ENCODE measurements at places on chromosomes 16 and 17. TPM values are rescaled to one million over a fixed set of nuclear protein-coding genes. Genes with fewer than 3 reads are reported as not detected.

The NOG gene
- total RNA-seq, result 19.1 TPM

- DNase-seq, result no peak
Measured at GRCh38 chr17:39622380-39623006, 4.3 kb upstream of the PPP1R1B start.

GRCh38 chr17:7079581-7080455, at the start of gene CLEC10A:
Gene CLEC10A, minus strand, starts transcription at chr17:7080251. Its CDS starts 1,439 bp downstream, at chr17:7078812.
- DNase-seq, result no peak

DNA sequence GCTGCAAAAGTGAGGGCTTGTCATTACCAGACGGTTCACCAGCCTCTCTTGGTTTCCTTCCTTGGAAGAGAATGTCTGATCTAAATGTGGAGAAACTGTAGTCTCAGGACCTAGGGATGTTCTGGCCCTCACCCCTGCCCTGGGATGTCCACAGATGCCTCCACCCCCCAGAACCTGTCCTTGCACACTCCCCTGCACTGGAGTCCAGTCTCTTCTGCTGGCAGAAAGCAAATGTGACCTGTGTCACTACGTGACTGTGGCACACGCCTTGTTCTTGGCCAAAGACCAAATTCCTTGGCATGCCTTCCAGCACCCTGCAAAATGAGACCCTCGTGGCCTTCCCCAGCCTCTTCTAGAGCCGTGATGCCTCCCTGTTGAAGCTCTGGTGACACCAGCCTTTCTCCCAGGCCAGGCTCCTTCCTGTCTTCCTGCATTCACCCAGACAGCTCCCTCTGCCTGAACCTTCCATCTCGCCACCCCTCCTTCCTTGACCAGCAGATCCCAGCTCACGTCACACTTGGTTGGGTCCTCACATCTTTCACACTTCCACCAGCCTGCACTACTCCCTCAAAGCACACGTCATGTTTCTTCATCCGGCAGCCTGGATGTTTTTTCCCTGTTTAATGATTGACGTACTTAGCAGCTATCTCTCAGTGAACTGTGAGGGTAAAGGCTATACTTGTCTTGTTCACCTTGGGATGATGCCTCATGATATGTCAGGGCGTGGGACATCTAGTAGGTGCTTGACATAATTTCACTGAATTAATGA, 4.3 kb downstream of the ZNF768 start:
- DNase-seq, result no peak

DNA sequence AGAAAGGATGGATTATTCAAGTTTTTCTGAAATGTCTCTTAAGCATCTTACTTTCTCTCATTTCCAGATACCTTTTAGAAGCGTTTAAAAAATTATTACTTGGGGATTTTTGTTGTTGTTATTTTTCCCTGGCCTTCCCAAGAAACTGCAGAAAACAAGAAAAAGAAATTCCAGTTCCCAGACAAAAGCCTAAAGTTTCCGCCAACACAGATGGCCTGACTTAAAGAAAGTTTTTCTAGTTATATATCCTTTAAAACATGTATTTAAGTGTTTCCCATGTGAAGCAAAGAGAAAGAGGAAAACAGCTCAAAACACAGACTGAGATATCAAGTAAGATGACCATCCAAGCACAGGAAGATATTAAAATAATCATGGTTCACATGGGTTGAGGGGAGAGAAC, 401.7 kb upstream of the MAF start:
- DNase-seq, result no peak

DNA sequence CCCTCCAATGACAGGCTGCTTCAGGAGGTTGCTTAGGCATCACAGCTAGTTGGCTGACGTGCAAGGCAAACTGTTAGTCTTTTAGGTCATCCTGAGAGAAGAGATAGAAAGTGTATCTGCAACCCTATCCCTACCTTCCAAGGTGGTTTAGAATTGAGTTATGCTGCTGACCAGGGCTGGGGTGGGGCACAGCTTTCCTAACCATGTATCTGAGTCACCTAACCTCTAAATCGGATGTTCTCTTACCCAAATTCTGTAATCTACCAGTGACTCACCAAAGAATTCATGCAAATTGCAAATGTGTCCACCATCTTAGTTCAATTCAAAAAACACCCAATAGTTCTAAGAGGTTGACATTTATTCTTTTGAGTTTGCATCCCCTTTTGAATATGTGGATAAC, 107.2 kb upstream of the DYNLRB2 start:
- DNase-seq, result no peak

DNA sequence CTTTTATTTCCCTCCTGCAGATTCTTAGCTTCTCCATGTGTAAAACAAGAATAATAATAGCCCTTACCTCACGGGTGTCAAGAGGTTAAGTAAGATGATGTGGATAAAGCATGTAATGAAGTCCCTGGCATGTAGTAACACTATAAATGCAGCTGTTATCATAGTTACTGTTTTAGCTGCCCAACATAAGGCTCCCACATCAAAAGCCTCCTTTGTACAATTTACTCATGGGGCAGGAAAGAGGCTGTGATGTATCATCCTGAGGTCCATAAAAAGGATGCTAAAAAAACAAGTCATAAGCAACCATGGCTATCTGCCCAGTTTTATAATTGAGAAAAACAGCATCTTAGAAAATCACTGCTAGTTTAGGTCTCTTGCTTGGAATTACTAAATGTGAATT, 339.7 kb downstream of the CA10 start:
- DNase-seq, result no peak

The MRPL12 gene
- total RNA-seq, result 129 TPM

- DNase-seq, result no peak
Measured at GRCh38 chr17:32824334-32824733, 52.6 kb downstream of the MYO1D start.

The LLGL2 gene
- 0.14 TPM for total RNA-seq

DNA sequence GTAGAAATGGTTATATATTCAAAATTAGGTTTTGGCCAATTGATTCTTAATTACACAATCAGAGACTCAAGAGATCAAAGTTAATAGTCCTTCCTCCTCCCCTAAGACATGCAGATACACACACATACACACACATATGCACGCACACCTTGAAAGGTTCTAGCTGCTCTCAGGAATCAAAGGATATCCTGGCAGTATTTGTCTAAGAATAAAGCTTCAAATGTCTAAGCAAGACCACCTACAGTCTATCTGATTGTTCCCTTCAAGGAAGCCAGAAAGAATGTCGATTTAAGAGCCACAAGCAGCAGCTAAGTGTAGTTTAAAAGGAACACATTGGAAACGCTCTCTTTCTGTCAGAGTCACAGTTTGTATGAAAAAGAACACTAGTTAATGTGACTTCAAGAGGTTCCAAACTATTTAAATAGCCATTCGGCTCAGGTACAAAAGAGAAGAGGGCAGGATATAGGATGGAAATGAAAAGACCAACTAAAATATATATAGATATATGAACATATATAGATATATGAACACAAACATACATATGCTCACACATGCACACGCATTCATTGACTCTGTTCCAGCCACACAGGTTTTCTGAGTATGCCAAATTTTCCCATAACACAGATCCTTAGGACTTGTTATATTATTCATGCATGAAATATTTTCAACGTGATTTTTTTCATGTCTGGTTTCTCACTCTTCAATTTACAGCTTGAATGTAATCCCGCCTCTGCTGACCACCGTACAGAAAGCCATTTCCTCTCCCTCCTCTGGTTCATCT, 79.0 kb downstream of the CDH8 start:
- DNase-seq, result no peak

The ASIC2 gene
- not detected for total RNA-seq

DNA sequence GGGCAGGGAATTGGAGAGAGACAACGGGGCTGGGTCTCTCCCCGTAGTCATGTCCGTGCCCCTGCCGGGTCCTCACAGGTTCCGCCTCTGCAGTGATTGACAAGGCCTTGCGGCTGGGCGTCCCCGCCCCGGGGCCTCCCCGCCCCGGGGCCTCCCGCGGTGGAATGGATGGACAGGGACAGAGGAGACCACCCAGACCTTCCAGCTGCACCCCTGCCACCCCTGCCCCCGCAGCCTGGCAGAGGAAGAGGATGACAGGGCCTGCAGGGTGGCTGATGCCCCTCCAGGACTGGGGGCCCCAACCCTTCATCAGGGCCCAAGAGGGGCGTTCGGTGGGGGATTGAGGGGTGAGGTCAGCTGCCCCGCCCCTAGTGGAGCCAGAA, 216.4 kb upstream of the CIBAR2 start:
- DNase-seq, result no peak

DNA sequence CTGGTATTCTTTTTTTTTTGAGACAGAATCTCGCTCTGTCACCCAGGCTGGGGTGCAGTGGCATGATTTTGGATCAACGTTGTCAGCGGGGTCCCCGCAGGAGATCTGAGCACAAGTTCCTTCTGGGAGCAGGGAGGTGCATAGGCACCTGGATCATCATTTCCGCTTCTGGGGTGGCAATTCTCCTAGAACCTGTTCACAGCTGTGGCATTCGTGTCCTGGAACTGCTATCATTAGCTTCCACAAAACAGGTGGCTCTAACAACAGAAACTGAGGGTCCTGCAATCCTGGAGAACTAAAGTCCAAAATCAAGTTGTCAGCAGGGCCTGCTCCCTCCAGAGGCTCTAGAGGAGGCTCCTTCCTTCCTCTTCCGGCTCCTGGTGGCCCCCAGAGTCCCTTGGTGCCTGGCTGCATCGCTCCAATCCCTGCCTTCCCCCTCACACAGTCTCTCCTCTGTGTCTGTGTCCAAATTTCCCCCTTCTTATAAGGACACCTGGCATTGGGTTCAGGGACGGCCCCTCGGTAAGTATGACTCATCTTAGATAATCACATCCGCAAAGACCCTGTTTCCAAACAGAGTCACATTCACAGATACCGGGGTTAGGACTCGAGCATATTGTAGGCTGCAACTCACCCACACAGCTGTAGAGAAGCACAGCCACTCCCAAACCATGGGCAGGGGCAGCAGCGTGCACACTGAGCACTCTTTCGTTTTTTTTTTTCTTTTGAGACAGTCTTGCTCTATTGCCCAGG, 43.5 kb upstream of the KLHDC4 start:
- DNase-seq, result no peak

The PLLP gene
- not detected for total RNA-seq

- DNase-seq, result peak; percentile 10
Measured at GRCh38 chr16:57446531-57447185, 527 bp downstream of the CIAPIN1 start.

GRCh38 chr17:11980813-11981212, 16.5 kb downstream of the ZNF18 start:
- DNase-seq, result no peak

DNA sequence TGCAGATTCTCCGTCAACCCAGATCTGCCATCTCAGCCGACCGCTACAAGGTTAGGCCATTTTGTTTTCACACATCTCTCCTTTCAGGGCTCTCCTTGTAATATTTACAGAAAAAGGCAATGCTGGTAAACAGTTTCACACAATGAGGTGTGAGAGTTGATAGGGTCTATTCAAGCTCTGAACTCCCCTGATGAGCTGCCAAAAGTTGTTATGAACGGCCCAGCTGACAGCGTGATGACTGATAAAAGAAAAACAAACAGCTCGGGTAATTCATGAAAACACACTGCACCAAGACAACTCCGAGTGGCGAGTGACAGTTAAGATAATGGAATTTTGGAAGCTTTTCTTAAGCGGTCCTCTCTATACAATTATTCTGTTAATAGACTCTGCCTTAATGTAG, 68.1 kb upstream of the IRX5 start:
- DNase-seq, result no peak

DNA sequence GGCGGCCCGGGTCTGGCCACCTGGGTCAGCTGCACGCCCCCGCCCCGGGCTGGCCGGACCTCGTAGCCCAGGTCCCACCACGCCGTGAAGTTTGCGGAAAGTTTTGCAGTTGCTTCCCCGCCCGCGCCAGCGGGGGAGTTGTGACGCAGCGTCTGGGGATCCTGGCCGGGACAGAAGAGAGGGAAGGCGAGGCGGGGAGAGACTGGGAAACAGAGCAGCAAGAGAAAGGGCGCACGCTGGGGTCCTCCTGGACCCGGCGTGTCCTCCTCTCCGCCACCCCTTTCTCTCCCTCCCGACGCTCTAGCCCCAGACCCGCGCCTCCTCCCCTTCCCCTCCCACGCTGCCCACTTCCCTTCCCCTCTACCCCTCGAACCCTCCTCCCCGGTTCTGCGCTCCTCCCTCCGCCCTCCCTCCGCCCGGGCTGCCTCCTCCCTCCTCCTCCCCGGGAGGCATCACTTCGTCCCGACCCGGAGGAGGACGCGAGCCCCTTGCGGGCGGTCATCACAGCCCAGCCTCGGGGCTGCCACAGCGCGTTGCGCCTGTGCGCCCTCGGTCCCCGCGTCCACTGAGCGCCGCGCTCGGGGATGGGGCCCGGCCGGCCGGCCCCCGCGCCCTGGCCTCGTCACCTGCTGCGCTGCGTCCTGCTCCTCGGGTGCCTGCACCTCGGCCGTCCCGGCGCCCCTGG, at the start of gene MRC2:
MRC2 (plus strand) TSS at position 452 of the 685 bp plus-strand sequence; CDS start at position 585, 133 bp downstream.
- peak; percentile 70 for DNase-seq

The ASB16 gene
- not detected for total RNA-seq

DNA sequence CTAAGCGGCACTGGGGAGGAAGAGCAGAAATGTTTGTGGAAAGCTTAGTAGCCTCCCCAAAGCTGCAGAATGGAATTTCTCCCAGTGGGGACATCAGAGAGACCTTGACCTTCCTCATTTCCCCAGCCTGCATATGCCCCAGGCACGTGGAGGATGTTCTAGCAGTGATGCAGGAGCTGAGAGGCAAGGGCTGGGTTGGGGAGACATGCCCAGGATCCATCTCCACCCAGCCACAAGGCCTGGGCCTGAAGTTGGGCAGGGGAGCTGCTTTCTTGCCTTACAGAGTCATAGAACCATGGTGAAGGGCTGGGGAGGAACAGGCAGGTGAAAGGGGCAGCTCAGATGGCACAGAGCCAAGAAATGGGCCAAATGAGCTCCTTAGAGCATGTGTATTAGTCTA, 104.0 kb downstream of the TMEM132E start:
- no peak for DNase-seq

The HAS3 gene
- 1.5 TPM for total RNA-seq

GRCh38 chr17:2195729-2196128, 107.9 kb downstream of the SMG6 start:
- no peak for DNase-seq

GRCh38 chr16:88687254-88687576, 908 bp upstream of the SNAI3 start:
- no peak for DNase-seq

- no peak for DNase-seq
Measured at GRCh38 chr16:15043344-15043743, 12.5 kb downstream of the NTAN1 start.

- no peak for DNase-seq
Measured at GRCh38 chr17:1847191-1847590, 17.4 kb downstream of the RPA1 start.

GRCh38 chr17:60792250-60792898, 114.7 kb downstream of the BCAS3 start:
- no peak for DNase-seq

The TBC1D3E gene
- not detected for total RNA-seq

- no peak for DNase-seq
Measured at GRCh38 chr16:65684230-65684629, 562.4 kb upstream of the CDH11 start.

The ADAM11 gene
- 0.29 TPM for total RNA-seq

Measured in HFFc6 (cell line).